ENCODE measurements at places on chromosomes 6 and 20. TPM values are rescaled to one million over a fixed set of nuclear protein-coding genes. Genes with fewer than 3 reads are reported as not detected.

SLC17A9 gene
- 41.7 TPM for total RNA-seq

KIF25 gene
- total RNA-seq, result 1.1 TPM

DNA sequence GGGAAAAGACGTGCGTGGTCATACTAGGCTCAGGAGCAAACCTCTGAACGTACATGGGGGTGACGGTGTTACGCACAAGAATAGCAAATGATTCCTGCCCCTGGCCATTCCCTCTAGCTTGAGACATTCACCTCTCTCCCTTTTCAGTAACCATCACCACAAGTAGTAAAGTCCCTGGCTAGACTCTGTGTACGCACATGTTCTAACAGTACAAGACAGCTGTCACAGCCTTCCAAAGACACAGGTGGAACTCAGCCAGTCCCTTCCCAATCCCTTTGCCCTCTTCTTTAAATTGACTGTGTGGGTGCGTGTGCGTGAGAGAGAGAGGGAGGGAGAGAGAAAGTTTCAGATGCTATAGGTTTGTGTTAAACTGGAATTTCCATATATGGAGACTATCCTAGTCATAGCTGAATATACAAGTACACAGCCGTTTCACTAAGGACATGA is 67.3 kb downstream of the LY86 start:
- no peak overlapping the region for H3K4me3 ChIP-seq
- peaks cover 32% of the 10 kb centered on the region for H3K27me3 ChIP-seq
- no peak overlapping the region for H3K27ac ChIP-seq
- H3K4me1 ChIP-seq, result peaks cover 4% of the 10 kb centered on the region

GRCh38 chr20:63577317-63577894 is 3.4 kb upstream of the HELZ2 start:
- H3K4me3 ChIP-seq, result no peak overlapping the region
- H3K4me1 ChIP-seq, result no peaks in the 10 kb centered on the region
- H3K27me3 ChIP-seq, result no peaks in the 10 kb centered on the region
- no peak for DNase-seq

ADTRP gene
- 0.98 TPM for total RNA-seq

DNA sequence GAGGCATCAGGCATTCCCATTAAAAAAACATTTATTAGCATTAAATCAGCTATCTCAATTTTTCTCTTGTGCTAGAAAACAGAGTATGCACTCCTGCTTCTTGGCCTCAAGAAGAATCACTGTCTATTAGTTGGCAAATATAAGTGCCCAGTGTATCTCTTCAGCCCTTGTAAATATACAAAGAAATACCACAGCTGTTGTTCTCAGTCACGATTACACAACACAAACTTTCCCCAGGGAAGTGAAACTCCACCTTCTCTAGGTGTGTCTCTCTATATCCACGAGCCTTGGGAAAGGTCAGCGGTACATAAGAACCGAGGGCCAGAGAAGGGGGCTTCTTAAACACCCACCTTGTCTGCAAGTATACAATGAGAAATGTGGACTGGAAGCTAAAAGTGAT is 194.7 kb downstream of the PKHD1 start:
- H3K27ac ChIP-seq, result no peak overlapping the region
- no peaks in the 10 kb centered on the region for H3K36me3 ChIP-seq
- no peak for DNase-seq
- peaks cover 7% of the 10 kb centered on the region for H3K4me1 ChIP-seq
- H3K27me3 ChIP-seq, result no peaks in the 10 kb centered on the region

GRCh38 chr6:32825966-32826365 is 9.2 kb upstream of the HLA-DOB start:
- no peaks in the 10 kb centered on the region for H3K27me3 ChIP-seq
- peaks cover 7% of the 10 kb centered on the region for H3K36me3 ChIP-seq
- H3K4me1 ChIP-seq, result peaks cover 9% of the 10 kb centered on the region
- peak overlapping the region; percentile 68 for H3K27ac ChIP-seq
- DNase-seq, result no peak

FILIP1 gene
- total RNA-seq, result 5.1 TPM

- H3K36me3 ChIP-seq, result no peaks in the 10 kb centered on the region
- H3K27me3 ChIP-seq, result peaks cover 83% of the 10 kb centered on the region
- H3K4me1 ChIP-seq, result peaks cover 45% of the 10 kb centered on the region
- peak overlapping the region; percentile 95 for H3K27ac ChIP-seq
Observed at GRCh38 chr6:1607516-1608221, 2.0 kb upstream of the FOXC1 start.

RING1 gene
- total RNA-seq, result 30.2 TPM

KHDC1 gene
- total RNA-seq, result 7.7 TPM

BPHL gene
- total RNA-seq, result 45.5 TPM

GRCh38 chr6:35808688-35809087 is 3.5 kb downstream of the LHFPL5 start:
- no peaks in the 10 kb centered on the region for H3K36me3 ChIP-seq
- no peak overlapping the region for H3K4me3 ChIP-seq
- H3K27me3 ChIP-seq, result no peaks in the 10 kb centered on the region
- H3K27ac ChIP-seq, result no peak overlapping the region

DNA sequence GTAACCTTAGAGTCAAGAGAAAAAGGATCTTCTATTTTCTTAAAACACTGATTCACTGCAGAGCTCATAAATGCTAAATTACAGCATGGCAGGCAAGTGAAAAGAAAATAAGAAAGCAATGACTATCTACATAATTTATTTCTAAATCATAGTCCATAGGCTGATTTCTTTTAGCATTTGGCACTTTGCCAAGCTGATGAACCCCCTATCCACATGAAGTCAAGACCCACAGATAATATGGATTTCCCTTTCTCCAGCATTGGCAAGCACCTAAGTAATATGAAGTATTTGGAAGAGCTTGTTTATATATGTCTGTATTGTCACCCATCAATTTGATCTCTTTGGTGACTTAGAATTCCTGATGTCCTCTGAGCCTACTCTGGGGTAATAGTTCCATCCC is 47.9 kb upstream of the MRAP2 start:
- H3K27me3 ChIP-seq, result no peaks in the 10 kb centered on the region
- DNase-seq, result no peak
- H3K4me1 ChIP-seq, result peaks cover 3% of the 10 kb centered on the region
- H3K36me3 ChIP-seq, result peaks cover 4% of the 10 kb centered on the region
- no peak overlapping the region for H3K27ac ChIP-seq
- H3K4me3 ChIP-seq, result no peak overlapping the region

GRCh38 chr6:8006208-8006607 is 58.0 kb downstream of the BLOC1S5 start:
- H3K27me3 ChIP-seq, result no peaks in the 10 kb centered on the region
- no peak for DNase-seq
- peaks cover 5% of the 10 kb centered on the region for H3K4me1 ChIP-seq
- no peaks in the 10 kb centered on the region for H3K36me3 ChIP-seq
- no peak overlapping the region for H3K4me3 ChIP-seq

DNA sequence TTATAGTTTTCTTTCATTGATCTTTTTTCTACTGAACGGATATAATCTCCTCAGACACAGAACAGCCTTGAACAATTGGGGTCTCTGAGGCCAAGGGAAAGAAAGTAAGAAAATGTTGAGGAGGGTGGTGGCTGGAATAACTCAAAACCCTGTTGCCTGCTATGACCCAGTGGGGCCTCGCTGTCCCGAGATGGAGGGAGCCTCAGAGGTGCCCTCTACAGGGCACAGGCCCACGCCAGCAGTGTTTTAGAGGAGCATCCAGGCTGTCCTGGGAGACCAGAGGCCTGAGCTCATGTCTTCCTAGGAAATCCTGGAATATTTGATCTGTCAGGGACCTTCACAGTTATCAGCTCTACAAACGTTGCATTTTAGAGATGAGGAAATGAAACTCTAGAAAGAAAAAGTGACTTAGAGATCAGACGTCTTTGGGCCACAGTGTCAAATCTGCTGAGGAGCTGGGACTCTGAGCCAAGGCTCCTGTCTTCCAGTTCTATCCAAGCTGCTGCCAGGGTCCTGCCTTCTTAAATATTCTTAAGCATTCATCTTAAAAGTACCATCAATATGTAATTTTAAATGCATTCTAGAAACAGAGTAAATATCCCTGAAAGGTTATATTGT is 26.3 kb downstream of the ALDH5A1 start:
- H3K4me3 ChIP-seq, result no peak overlapping the region
- no peaks in the 10 kb centered on the region for H3K27me3 ChIP-seq
- peak; percentile 70 for DNase-seq
- H3K27ac ChIP-seq, result no peak overlapping the region
- H3K36me3 ChIP-seq, result no peaks in the 10 kb centered on the region
- H3K4me1 ChIP-seq, result no peaks in the 10 kb centered on the region

- no peaks in the 10 kb centered on the region for H3K36me3 ChIP-seq
- no peaks in the 10 kb centered on the region for H3K27me3 ChIP-seq
- no peak overlapping the region for H3K27ac ChIP-seq
- DNase-seq, result no peak
- H3K4me1 ChIP-seq, result no peaks in the 10 kb centered on the region
Observed at GRCh38 chr6:112839525-112839961, 492.4 kb downstream of the RFPL4B start.
